ENCODE measurements at places on chromosomes 7 and 10.

DNA sequence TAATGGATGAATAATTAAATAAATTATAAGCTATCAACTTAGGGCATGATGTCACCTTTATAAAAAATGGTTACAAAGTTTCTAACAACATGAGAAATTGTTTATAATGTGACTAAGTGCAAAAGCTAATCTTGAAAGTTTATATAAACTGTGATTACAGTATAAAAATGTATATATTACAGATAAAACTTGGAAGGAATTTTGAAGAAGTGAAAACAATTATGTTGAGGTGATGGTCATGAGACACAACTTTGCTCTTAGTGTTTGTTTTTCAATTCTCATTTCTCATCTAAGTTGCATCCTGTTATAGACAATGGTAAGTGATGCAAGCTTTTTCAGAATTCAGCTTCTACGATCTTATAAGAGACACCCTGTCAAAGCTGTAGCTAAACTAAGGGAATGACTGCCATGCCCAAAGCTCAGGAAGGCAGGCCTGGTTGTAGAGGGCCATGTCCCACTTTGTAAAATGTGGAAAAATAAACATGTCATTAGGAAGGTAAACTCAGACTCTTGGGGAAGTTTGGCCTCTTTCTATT, 23.9 kb downstream of the MACC1 start:
- no peak for DNase-seq

DNA sequence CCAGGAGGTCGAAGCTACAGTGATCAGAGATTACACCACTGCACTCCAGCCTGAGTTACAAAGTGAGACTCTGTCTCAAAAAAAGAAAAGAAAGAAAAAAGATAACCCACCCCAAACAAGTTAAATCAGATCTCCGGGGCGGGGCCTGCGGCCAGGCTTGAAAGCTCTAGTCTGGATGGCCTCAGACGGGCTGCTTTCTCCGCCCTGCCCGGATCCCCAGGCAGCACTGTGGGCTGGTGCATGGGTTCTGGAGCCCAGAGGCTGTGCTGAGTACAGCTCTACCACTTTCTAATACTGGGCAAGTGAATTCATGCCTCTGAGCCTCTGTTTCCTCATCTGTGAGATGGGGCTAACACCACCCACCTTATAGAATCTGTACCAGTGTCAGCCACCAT, 83.7 kb downstream of the ZMIZ1 start:
- DNase-seq = no peak

GRCh38 chr10:61001731-61002122, 57.7 kb upstream of the RHOBTB1 start:
- DNase-seq = no peak

DNA sequence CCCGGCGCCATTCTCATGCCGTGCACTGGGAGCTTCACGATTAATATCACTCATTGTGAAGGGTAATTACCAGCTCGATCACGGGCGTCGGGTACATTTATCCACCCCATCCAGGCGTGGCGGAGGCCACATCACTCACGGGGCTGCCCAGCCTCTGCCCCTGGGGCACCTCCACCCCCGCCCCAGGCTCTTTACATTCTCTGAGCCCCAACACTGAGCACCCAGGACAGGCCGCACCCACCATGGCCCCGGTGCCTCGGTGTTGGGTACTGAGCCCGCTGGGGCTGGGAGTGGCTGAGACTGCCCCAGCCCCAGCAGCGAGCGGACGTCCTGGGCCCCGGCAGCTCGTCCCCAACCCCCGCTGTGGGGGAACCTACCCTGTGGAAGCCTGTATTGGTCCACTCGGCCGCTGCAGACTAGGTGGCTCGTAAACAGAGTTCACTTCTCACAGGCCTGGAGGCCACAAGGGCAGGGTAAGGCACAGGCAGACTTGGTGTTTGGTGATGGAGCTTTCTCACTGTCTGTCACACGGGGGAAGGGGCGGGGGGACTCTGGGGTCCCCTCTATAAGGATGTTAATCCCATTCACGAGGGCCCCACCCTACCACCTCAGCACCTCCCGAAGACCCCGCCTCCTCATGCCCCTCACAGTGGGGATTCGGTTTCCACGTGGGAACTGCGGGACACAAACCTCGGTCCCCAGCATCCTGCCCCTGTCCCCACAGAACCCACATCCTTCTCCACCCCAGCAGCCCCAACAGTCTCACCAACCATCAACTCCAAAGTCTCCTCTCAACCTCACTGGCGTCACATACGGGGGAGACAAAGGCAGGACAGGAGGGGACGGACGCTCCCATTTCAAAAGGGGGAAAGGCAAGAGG, 184.1 kb downstream of the ELFN1 start:
- no peak for DNase-seq

GRCh38 chr7:39451901-39452300, 114.3 kb upstream of the YAE1 start:
- no peak for DNase-seq
